NCI-H446 treated with DMSO at 0.1 percent for 48 hours (cell line): ENCODE measurements at places on chromosomes 2 and 18.

GRCh38 chr2:136395582-136395981 is 277.6 kb upstream of the CXCR4 start:
- DNase-seq, result no peak

GRCh38 chr2:62313449-62314227 is 117.7 kb downstream of the B3GNT2 start:
- DNase-seq, result no peak

DNA sequence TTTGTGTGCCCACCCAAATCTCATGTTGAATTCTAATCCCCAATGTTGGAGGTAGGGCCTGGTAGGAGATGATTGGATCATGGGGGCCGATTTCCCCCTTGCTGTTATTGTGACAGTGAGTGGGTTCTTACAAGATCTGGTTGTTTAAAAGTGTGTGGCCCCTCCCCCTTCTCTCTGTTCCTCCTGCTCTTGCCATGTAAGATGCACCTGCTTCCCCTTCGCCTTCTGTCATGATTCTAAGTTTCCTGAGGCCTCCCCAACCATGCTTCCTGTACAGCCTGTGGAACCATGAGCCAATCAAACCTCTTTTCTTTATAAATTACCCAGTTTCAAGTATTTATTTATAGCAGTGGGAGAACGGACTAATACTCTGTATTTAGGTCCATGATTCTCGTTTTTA is 588.1 kb downstream of the DCDC2C start:
- DNase-seq, result no peak

- DNase-seq, result no peak
Measured at GRCh38 chr18:8493141-8493540, 116.1 kb upstream of the RAB12 start.

DNA sequence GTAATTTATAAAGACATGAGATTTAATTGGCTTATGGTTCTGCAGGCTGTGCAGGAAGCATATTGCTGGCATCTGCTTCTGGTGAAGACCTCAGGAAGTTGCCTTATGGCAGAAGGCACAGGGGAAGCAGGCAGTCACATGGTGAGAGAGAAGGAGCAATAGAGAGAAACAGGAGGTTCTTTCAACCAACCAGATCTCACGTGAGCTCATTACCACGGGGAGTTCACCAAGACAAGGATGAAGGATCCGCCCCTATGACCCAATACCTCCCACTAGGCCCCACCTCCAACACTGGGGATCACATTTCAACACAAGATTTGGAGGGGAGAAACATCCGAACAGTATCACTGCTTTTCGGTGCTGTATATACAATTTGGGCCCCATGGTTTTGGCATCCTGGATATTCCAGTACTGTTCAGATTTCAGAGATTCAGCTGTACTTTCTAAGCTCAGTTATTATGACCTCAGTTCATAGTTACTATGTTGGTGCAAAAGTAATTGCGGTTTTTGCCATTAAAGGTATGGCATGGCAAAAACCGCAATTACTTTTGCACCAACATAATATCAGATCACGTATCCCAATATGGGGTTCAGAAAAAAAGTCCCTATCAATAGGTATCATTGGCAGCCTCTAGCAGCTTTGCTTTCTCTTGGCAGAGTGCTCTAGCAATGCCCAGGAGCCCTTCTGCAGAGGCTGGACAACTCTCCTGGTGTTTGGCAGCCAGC is 189.6 kb upstream of the SIX3 start:
- DNase-seq, result no peak

DNA sequence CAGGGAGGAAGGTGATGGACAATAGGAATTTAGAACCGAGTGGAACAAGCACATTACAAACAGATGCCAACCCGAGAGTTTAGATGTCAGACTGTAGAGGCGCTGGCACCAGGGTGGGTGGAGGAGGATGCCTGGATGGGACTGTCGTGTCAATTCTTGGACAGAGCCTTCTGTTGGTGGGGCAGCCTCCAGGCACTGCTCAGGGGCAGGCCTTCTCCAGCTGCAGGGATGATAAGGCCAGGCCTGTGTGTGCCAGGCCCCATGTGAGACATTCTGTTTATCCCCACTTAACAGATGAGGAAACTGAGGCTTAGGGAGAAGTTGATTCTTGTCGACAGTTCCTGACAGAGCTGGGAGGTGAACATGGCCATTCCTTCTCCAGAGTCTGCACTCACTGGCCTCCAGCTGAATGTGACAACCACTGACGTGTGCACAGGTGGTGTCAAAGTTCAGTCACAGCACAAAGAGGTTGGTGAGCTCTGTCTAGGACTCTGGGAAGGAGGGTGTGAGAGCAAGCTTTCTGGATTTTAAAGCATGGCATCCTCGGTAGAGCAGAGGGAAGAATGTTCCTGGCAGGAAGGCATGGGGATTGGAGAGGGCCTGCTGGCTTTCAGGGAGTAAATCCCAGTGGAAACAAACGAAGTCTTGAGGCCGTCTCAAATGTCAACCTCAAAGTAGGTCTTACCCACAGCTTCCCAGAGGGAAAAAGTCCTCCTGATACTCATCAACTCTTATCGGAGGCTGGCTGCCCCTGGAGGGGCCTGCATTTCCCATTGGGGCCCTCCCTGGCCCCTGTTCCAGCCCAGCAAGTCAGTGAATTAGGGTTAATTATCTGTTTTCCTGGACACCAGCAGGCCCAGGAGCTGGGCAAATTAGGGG is 52.4 kb downstream of the GLI2 start:
- DNase-seq, result no peak
